ENCODE measurements at places on chromosomes 2 and 18.

- no peak for DNase-seq
These were observed 21.3 kb downstream of the PLA2R1 start for GRCh38 chr2:160041091-160041490.

DNA sequence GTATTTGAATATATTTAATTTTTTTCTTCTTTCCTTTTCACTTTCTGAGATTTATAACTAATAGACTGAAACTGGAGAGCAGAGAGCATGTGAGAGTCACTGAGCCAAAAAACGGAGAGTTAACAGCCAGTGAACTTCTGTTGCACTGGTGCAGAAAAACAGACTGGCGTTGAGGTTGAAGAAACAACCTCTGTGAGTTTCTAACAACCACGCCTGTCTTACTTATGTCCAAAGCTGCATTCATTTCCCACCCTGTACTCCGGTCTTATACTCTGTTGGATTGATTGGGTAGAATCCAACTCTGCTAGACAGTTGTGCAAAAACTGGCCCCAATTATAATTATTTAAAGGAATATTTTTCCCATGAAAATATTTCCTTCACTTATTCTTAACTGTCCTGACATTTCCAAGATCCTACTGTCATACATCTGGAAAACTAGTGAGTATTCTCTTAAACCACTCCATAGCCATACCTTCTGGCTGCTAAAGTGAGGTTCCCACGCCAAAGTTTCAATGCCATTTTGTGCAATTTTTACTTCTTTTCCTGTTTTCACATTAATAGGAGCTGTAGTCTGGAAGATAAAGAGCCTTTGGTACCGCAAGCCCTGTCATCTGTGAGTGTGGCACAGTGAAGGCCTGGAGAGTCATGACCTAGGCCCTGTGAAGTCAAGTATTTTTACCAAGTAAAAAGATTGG is 9.4 kb downstream of the CYP1B1 start:
- no peak for DNase-seq

GRCh38 chr18:44054514-44054913 is 626.2 kb upstream of the SETBP1 start:
- DNase-seq = no peak

DNA sequence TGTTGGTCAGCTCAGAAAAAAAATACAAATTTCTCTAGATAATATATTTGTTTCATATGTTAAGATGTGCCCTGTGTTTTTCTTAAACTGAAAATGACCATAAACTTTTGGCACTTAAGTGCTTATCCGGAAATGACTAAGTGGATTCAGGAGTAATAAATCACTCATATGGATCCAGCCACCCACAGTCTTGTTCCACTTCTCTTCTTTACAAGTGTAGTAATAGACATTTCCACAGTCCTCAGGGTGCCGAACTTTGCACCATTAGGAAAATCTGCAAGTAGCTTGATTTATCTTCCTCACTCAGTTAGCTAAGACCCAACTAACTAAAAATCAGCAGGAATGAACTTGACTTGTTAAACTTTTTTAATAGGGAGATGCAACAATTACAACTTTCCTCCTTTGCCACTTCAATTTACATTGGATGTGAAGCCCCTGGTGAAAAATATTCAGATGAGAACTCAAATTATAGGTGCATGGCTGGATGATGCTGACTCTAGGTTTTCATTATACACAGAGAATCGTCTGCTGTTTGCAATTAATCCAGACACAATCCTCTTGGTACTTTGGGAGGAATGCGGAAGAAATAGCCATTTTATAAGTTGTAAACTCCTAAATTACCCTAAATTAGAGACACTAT is 322.5 kb downstream of the ARHGAP15 start:
- DNase-seq = peak; percentile 65

DNA sequence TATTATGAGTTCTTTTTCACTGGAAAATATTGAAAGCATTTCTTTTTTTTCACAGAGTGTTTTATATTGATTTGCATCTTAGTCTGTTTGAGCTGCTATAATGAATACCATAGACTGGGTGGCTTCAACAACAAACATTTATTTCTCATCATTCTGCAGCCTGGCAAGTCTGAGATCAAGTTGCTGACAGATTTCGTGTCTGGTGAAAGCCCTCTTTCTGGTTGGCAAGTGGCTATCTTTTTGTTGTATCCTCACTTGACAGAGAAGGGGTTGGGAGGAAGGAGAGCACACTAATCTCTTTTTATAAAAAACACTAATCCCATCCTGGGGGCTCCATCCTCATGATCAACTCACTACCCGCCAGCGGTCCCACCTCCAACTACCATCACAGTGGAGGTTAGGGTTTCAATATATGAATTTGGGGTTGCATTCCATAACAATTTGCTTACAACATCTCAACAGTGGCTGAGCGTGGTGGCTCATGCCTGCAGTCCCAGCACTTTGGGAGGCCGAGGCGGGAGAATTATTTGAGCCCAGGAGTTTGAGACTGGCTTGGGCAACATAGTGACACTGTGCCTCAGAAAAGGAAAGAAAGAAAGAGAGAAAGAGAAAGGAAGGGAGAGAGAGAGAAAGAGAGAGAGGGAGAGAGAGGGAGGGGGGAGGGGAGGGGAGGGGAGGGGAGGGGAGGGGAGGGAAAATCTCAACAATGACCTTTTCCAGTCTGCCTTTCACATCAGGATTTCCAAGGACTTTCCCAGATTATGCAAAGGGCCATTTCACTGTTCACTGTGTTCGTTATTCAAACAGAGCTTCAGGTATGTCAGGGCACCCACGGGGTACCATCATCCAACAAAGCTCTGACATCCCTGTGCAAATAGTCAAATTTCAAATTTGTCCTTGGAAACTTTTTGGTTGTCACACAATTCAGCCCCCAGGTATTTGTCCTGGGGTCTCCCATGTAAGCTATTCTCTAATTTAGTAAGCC is 111.1 kb downstream of the AP1S3 start:
- no peak for DNase-seq

GRCh38 chr2:129276978-129277584 is 702.4 kb upstream of the RAB6C start:
- no peak for DNase-seq

DNA sequence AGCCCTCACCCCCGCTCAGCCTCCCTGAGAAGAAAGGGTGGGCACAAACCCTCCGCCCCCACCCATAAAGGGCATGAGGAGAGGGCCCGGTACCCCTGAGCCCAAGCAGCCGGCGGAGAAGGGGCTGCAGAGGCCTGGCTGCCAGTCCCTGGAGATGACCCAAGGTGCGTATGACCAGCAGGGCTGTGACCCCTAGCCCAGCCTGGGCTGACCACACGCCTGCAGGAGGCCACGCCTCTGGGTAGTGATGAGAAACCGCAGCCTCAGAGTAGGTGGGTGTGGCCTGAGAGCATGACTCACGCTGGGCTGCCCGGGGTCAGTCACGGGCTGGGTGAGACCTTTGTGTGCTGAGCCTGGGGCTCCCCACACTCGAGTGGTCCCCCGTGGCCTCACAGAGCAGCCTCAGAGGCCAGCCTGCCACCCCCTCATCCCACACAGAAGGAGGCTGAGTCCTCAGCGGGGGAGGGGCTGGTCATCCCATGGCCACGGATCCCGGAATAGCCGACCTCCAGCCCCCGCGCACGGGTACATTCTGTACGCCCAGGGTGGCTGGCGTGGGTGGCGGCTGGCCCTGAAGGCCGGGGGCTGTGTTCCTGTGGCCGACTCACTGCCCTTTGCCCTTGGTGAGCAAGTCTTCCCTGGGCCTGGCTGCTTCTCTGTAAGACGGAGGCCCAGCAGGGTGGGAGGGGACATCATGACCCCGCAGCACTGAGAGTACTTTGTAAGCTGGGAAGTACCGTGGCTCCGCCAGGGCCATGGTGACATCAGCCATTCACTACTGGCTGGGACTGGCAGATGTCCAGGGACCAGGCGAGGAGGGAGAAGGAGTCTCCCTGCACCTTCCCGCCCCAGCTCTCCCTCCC is 110.8 kb upstream of the OTOS start:
- peak; percentile 91 for DNase-seq

DNA sequence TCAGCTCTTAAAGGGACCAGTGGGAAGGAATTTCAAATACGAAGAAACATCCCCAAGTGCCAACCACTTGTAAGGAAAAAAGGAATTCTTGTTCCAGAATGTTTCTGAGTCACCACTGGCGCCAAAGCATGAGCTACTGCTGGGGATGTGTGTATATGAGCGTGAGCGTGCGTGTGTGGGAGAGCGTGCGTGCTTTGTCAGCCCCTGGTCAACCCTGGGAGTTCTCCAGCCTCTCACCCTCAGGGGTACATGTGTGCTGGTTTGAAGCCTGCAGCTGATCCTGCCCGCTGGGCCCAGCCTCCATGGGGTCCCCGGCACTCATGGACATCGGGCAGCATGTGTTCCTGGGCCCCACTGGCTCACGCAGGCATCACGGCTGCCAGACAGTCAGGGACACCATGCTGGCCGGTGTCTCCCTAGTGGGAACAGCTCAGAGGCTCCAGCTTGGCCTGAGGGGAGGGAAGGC is 17.1 kb downstream of the HS6ST1 start:
- peak; percentile 100 for DNase-seq
